Activated CD4-positive, alpha-beta T cell treated with anti-CD3 and anti-CD28 coated beads, Interleukin-2, Interleukin-6, amounts not matched to agents 100 ng/mL and 50 ng/mL, durations not matched to agents 16 hours and 8 hours (primary cell): ENCODE measurements at places on chromosomes 12 and 14.
A peak's percentile ranks its signal among the peaks of the same experiment; 100 is the strongest.

- peak; percentile 82 for DNase-seq
These were observed 543.6 kb downstream of the TMEM121 start for GRCh38 chr14:106069804-106070625.

- DNase-seq: no peak
These were observed 22.9 kb upstream of the KTN1 start for GRCh38 chr14:55556929-55557623.

DNA sequence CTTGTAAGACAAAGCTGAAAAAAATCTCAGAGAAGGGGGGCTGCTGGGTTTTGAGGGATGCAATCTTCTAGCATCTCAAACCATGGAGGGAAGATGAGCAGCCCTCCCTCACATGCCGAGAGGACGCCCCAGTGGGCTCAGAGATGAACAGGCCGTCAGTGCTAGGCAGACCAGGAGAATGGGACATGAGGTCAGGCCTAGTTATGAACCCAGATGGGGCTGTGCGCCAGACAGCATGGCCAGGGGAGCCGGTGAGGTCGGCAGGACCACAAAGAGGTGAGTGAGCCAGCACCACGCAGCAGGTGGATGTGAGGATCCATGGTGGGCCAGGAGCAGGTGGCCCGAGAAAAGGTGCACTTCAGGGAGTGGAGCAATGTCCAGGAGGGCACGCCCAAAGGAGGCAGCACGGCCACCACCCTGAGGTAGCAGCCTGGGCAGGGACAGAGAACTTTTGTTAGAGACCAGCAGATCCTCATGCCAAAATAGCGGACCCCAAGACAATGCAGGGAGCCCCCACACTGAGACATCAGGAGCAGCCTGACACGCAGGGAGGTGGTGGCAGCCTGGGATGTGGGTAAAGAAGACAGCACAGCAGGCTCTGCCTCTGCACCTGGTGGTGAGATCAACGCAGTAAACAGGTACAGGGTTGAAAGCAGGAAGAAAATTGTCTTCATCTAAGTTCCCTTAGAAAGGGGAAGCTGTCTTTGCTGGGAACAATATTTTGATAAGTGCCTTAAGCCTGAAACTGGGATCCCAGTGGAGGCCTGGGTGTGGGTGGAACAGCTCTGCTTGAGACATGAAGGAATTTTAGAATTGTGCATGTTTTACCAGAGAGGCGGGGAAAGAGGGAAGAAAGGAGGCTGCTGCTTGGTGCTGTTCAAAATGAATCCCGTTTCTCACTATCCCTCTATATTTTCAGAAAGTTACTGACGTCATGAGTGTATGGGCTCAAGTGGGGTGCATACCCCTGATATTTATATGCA, 17.8 kb upstream of the MCRS1 start:
- DNase-seq: no peak

DNA sequence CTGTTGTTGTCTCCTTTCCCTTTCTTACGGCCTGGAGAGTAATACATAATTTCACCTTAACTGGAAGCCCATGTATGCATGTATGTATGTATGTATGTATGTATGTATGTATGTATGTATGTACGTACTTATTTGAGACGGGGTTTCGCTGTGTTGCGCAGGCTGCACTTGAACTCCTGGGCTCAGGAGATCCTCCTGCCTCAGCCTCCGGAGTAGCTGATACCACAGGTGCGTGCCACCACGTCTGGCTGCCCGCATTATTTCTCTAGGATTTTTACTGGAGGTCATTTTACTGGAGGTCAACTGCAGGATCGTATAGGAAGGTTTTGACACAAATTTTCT, 644 bp upstream of the OS9 start:
- no peak for DNase-seq

GRCh38 chr12:15276088-15276698, 46.1 kb upstream of the PTPRO start:
- DNase-seq: peak; percentile 17

DNA sequence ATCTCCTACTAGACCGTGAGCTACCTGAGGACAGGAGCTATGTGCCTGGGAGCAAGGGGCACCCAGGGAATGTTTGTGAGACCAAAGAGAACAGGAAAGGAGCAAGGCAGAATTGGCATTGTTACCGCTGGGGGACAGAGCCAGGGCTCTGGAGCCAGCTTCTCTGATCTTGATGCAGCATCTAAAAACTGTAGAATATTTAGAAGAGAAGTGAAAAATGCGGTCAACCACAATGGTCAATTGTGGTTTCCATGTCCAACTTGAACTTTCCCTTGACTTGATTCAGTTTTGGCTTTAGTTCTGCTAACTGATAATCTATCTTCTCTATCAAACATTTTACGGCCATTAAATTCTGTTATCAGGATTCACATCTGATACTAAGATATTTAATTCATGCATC, 201.2 kb downstream of the ANO4 start:
- no peak for DNase-seq

DNA sequence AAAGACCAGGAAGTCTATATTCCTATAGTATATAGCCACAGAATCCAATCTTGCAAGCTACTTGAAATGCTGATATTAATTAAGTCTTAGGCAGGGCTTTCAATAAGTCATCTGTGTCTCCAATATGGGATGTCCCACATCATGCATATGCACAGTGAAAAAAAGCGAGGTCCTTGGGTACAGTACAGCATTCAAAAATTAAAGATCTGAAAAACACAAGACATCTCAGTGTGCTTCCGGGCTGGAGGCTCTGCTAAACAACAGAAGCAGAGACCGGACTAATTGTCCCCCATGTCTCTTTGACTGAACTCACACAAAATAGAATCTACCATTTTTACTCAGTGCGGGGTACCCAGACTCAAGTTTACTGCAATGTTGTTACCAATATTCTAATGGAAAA, 156.0 kb downstream of the DAD1 start:
- no peak for DNase-seq

DNA sequence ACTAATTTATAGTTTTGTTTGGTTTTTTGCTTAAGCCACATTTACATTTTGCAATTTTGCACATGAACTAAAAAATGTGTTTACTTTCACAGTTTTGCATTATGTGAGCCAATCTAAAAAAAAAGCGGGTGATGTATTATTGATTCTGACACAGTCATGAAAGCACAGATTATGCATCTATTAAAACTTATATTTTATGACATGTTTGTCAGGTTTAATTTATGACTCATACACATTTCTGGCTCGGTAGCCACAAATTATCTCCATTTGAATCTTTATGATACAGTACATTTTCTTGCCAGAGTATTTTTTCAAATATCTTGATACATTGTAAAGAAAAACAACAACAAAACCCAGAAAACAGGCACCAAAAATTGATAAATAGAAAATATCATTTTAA, 280.4 kb upstream of the GRIP1 start:
- no peak for DNase-seq

DNA sequence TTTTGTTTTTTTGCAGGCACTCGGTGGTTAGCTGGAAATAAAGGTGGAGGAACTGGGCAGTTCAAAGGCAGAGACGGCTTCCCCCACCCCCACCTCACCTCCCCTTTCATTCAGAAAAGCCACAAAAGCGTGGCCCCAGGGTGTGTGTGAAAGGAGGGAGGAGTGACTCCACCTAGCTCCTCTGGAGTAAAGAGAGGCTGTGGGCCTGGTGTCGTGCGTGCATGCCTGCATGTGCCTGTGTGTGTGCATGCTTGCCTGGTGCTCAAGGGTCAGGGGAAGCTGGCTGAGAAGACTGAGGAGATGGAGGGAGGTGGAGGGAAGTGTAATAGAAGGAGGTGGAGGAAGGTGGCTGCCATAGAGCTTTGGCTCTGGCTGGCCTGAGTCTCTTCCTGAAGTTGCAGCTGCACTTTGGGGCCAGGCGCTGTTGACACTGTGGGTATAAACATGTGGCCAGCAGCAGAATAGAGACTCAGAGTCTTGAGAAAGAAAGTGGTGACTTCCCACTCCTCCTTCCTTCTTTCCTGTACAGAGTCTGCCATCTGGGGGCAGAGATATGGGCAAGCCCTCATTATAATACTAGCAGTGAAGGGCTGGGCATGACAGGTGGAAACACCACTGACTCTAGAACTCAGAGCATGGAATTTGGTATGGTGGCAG, 36.9 kb upstream of the SINHCAF start:
- DNase-seq: peak; percentile 23

DNA sequence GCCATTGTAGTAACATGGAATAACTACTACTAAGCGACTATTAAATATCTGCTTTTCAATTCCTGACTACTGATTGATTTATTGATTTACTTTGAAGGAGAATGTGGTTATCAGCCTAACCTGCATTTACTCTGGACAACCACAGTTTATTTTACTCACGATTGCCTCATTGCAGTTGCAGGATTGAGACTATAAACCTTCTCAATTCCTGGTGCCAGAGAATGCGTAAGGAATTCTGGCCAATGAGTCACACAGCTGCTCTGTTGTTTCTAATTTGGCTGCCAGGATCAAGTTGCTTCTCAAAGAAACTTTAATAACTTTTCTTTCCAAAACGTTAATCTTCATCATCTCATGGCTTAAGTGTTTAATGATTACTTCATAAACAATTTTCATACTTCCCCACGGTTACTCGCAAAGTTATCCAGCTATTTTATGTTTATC, 13.1 kb upstream of the TMTC1 start:
- DNase-seq: no peak

DNA sequence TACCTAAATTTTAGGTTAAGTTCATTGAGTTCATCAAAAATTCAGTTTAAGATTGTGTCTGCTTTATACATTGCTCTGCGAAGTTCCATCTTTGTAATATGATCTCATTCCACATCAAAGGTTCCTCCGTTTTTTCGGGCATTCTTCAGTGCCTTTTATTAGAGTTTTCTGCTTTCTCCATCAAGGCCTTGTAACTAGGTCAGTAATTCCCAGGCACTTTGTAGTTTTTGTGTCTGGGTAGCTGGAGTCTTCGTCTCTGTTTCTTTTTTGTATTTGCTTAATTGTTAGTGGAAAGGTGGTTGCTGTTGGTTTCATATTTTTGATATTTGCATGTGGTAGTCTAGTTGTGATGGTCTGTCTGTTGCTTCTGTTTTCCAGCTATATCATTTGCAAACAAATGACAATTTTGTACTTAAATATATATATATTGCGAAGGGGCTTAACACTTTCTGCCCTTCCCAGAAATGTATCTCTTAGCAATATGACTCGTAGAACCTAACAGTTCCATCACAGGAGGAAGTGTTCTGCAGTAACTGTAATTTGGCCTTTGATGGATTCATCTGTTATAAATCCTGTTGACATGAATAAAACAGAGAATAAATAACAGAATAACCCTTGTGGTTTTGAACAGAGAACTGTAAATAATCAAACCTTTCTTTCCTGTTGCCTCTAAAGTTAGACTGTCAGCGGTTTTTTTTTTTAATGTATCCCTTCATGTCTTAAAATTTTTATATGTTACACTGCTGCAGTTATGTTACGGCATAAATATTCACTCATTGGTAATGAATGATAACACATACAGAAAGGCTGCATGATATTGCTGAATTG, 88.4 kb upstream of the DYNC1H1 start:
- no peak for DNase-seq

DNA sequence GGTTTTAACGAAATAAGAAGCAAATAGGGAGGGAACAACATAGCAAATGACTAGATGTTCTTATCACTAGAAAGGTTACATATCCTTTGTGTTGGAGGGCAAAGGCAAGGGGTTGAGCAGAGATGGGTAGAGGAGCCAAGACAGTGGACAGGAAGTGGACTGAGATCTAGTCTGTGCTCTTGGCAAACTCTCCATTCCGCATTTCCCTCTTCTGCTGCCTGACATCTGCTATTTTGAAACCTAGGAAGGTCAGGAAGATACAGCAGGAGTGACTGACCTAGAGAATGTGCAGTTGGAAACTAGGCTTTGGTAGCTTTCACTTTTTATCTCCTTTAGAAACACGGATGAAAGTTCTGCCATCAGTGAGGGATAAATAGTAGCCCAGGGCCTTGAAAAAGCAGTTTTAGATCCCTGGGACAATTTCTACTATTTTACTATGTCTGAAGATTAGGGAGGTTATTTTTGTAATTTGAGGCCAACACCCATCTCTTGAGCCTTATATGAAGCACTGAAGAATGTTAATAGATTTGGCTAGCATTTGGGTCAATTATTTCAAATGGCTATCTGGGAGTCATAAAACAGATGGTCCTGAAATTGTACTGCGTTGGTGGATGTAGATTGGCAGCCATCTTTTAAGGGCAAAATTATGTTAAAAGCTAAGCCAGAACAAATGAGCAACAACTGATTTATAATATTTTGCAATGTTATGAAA, 410.3 kb downstream of the PCNX1 start:
- DNase-seq: no peak

GRCh38 chr12:2405039-2405438, 352.3 kb downstream of the CACNA1C start:
- DNase-seq: no peak

DNA sequence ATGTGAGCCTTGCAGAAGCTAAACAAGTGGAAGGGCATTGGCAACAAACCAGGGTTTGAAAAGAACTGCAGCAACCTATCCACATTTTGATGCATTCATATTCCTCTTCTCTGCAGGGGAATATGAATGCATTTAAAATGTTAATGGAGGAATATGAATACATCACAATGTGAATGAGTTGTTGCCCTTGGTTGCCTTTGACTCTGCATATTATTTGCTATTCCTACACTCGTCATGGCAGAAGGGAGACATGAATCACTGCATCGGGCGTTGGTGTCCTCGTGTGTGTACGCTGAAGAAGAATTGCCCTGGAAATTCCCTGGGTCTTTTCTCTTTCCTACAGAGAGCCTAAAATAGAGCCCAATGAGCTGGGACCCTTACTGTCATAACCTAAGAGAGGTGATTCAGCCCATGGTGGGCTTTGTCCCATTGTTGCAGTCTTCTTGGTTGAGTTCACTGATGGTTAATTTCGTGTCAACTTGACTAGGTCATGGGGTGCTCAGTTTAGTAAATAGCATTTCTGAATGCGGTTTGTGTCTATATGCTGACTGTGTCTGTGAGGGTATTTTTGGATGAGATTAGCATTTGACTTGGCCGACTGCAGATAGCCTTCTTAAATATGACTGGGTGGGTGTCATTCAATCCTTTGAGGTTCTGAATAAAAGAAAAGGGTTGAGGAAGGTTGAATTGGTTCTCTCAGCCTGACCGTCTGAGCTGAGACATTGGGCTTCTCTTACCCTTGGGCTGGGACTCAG, 1422.9 kb upstream of the TMEM132C start:
- DNase-seq: no peak

DNA sequence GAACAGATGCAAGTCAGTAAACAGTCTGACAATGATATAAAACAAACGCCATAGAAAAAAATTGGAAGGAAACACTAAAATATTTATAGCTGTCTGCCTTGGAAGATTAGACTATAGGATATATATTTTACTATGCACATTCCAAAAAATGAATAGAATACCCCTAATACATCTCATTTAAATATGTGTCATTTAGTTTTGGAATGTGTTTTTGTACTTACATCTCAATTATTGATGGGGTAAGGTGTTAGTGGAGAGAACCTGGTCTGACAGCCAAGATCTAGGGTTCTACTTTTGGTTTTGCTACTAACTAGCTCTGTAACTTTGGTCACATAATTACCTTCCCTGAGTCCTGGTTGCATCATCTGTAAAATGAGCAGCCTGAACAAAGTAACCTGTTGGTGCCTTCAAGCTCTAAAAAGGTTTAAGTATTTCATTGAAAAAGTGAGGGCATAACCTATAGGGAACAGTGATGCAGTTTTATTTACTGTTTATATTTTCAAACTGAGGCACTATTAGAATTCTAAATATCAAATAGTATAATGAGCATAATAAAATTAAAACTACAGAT, 28.6 kb upstream of the SLC6A13 start:
- DNase-seq: peak; percentile 19
